ENCODE measurements at places on chromosomes 5 and 9. TPM values are rescaled to one million over a fixed set of nuclear protein-coding genes. Genes with fewer than 3 reads are reported as not detected.

SPINK6 gene
- total RNA-seq = not detected

LSM11 gene
- total RNA-seq = 2.0 TPM

PROB1 gene
- 38.5 TPM for total RNA-seq

BAAT gene
- 0.08 TPM for total RNA-seq

AK8 gene
- total RNA-seq = 1.0 TPM

SMIM33 gene
- not detected for total RNA-seq

PCDHA6 gene
- total RNA-seq = 0.20 TPM

KIF12 gene
- not detected for total RNA-seq

SPINK4 gene
- total RNA-seq = not detected

SNX24 gene
- 14.3 TPM for total RNA-seq

STK10 gene
- 15.7 TPM for total RNA-seq

SLC6A7 gene
- total RNA-seq = not detected

MUSK gene
- total RNA-seq = 4.4 TPM

DMRTA1 gene
- total RNA-seq = 0.63 TPM

ZNF454 gene
- 2.9 TPM for total RNA-seq

SNCAIP gene
- 2.7 TPM for total RNA-seq

KCTD16 gene
- total RNA-seq = 0.66 TPM

MRPS2 gene
- 37.5 TPM for total RNA-seq

DNA sequence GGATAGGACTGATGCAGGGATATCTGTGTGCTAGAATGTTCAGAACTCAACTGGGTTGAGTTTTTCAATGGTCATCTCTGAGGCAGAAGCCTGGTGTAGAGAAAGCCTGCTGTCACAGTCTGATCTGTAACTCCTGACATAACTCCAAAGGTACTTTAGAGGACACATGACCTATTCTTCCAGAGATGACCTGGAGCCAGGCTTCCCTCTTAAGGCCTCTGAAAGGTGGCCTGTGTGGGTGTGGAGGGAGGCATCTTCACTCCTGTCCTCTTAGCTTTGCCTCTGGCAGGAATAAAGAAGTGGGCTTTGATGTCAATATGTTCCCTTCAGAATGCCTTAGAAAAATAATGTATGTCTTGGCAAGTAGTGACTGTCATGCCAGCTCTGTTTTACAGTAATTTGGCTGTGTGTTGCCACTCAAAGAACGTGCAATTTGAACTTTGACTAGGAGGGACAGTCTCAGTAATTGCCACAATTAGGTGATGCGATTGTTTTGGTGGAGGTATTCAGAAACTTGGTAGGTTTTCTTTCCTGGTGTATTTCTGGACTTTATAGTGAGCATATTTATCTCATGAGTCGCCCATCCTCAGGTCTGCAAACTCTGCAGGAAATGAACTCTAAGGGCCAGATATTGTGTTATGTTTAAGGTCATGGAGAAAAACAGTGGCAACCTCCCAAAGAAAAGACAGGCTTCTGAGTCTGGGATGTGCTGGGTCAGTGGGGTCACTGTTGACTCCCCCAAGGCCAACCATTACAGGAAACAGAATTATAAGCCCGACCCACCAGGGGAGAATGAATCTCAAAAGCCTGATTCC is 3.2 kb upstream of the C5orf63 start:
- peak; percentile 25 for DNase-seq

GRCh38 chr9:94697972-94698581 is 28.4 kb upstream of the AOPEP start:
- no peak for DNase-seq

- DNase-seq = no peak
These were observed 516.1 kb downstream of the EFNA5 start for GRCh38 chr5:107154593-107154992.

- no peak for DNase-seq
These were observed 39.2 kb downstream of the EXOSC2 start for GRCh38 chr9:130732793-130733221.

DNA sequence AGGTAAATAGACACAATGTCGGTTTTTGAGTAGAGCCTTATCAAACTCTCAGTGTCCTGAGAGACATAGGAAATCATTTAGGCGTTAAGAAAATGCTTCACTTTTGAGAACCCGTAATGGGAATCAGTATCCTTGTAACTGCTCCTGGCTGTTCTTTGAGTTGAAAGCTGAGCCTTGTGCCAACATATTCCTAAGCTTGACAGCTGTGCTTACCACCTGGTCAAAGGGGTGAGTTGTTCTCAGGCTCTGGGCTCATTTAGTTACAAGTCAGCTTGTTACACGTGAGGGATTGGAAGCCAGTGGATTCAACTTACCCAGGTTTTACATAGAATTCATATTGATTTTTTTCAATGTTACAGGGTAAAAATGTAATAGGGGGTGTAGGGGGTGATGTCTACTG is 145.9 kb downstream of the GABRB2 start:
- DNase-seq = no peak

- no peak for DNase-seq
These were observed 42.6 kb upstream of the TSLP start for GRCh38 chr5:111028865-111029264.

DNA sequence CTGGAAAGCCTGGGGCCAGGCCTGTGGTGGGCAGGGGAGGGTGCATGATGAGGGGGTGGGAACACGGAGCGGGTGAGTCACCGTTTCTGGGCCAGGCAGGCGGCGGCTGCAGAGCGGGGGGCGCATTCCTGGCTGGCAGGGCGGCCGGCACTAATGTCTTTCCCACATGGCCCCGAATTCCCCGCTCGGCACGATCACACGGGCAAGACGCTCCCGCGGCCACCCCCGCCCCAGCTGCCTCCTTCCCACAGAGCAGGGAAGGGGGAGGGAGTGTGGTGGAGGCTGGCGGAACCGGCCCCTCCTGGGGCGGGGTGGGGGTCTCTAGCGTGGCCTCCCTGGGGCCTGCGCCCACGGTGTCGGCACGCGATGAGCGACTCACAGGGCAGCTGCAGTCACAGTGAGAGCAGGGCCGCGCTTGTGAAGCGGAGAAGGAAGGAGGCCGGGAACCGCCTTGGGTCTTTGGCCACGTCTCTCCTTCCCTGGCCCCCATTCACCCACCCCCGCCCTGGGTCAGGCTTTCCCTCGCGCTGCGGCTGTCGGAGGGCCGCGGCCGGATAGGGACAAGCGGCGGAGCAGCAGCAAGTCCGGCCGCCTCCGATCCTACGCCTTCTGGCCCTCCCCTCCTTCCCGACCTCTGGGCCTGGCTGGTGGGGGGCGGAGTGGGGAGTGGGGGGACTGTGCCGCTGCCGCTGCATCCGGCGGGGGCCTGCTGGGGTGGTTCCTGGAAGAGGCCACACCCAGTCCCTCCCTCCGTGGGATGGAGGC is 48.9 kb downstream of the CXXC5 start:
- peak; percentile 92 for DNase-seq

DNA sequence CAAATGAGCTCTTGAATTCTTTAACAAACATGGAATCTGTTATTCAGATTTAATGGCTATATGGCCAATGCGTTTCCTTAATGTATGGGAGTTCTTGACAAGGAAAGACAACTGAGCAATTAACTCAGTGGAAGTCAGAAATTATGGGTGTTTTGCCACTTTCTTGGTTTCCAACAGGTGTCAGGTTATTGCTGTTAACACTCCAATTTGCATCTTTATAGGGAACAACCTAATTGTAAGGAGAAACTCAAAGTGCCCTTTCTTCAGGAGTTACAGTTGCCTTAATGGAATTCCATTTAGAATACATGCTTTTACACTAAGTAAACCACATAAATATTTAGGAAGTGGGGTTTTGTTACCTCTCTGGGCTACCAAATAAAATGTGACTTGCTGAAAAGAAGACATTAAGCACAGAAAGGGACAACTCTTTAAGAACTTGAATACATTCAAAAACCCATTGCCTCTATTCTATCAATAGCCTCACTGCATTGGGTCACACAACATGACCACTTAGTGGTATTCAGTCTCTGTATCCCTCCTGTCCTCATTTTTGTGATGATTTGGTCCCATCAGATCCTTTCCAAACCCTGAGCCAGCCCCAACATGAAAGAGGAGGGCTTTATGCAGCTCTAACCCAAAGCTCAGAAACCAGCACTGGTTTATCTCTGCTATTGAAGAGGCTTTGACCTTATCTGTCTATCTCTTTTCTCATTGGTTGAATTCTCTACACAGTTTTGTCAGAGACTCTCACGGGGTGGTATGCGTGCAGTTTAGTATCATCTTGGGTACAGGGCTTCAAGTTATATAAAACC is 118.7 kb downstream of the EDIL3 start:
- DNase-seq = no peak

DNA sequence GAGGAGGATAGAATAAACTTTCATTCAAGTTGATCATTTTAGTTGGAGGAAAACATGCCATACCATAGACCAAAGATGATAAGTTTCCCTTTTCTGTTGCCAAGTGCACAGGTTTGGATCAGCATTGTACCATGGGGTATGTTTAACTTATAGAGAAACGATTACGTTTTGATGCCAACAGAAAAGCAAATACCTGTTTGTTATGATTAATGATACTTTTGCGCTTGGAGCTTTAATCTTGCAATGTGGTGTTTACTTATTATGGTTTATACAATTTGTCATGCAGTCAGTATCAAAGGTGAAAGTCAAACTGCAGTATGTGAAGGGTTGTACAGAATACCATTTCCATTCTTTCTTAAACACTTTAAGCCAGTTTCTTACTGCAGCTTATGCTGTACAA is 13.2 kb upstream of the ARHGEF28 start:
- DNase-seq = no peak

DNA sequence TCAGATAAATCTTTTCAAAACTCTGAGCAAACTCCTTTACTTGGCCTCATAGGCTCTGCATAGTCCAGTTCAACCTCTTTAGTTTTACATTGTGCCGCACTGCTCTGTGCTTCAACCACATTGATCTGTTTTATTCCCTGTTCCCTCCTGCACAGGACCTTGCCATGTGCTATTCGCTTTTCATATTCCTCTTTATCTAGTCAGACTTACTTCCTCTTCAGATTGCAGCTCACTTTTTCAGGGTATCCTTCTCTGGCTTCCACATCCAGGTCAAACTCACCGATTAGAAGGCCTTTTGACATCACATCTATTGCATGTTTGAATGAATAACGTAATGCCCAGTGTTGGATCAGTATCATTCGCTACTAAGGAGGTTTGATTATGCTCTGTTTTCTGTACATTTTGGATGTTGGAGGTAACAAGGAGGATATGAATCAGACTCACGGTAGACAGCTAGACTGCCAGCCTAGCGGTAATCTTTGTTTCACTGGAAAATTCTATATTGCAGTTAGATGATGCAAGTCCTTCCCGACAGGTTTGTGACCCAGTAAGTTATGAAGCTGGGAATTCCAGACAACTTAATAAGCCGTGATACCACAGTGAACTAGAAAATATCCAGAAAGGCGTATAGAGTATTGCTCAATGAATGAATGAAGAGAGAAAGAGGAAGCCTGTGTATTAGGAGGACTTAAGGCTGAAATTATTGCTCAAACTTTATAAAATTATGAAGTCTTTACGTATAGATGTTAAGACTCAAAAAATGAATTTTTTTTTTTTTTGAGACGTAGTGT is 65.7 kb downstream of the IQGAP2 start:
- no peak for DNase-seq

DNA sequence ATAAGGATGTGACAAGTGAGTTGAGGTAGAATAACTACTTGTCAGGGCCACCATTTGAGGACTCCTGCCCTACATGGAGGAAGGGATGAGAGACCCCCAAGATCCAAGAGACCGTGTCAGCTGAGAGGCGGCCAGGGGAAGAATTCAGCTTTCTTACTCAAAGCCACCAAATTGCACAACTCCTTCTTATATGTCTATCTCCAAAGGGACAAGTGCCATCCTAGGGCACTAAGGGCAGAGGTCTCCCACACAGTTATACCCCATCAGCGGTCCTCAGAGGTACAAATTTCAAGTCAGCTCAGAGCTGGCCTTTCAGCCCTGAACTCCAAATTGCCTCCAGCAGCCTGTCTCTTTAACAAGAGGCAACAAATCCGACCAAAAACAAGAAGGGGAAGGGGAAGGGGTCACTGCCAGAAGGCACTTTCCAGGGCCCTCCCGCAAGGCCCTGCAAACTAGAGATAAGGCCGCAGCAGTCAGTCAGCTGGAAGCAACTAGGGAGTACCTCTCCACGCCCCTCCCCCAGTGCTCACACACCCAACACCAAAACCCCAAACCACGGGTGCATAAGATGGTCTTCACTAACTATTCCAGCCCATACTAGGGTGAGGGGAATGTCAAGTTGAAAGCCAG is 6.1 kb upstream of the STOML2 start:
- DNase-seq = no peak

GRCh38 chr9:25350011-25350410 is 328.2 kb downstream of the TUSC1 start:
- no peak for DNase-seq

- DNase-seq = no peak
These were observed 333.7 kb downstream of the CWC27 start for GRCh38 chr5:65102371-65102975.

- no peak for DNase-seq
These were observed 9.6 kb downstream of the PSIP1 start for GRCh38 chr9:15501179-15501578.

GRCh38 chr9:111381006-111381405 is 51.0 kb upstream of the OR2K2 start:
- no peak for DNase-seq

GRCh38 chr5:96279801-96280542 is 153.1 kb downstream of the PCSK1 start:
- no peak for DNase-seq

GRCh38 chr5:101431201-101431600 is 528.1 kb upstream of the ST8SIA4 start:
- no peak for DNase-seq

DNA sequence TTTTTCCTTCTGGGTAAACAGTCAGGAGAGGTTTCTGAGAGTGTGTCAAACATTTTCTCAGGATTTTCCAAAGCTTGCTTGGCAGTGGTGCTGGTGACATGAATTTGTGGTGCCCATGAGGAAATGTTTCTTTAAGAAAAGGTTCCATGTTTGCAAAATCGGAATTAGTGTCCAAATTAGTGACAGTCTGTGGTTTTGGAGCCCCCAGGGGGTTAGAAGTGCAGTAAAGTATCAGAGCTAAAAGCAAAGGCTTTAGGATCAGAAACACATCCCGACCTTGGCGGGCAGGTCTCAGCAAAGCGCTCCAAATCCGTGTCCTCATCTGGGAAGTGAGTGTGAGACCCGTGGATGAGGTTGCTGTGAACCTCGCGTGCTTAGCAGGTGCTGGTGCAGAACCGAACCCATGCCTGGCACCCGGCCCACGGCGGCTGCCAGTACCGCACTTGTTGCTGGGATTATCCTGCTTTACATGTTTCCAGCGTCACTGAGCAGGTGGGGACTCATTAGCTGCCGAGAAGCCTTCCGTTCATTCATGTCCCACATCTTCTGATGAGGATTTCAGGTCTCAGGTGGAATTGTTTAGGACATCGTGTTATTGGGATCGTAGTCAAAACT is 70.8 kb upstream of the COL5A1 start:
- peak; percentile 40 for DNase-seq

Measured in right cardiac atrium (tissue), 5 donors.